ENCODE measurements at places on chromosomes 6 and 20.

DNA sequence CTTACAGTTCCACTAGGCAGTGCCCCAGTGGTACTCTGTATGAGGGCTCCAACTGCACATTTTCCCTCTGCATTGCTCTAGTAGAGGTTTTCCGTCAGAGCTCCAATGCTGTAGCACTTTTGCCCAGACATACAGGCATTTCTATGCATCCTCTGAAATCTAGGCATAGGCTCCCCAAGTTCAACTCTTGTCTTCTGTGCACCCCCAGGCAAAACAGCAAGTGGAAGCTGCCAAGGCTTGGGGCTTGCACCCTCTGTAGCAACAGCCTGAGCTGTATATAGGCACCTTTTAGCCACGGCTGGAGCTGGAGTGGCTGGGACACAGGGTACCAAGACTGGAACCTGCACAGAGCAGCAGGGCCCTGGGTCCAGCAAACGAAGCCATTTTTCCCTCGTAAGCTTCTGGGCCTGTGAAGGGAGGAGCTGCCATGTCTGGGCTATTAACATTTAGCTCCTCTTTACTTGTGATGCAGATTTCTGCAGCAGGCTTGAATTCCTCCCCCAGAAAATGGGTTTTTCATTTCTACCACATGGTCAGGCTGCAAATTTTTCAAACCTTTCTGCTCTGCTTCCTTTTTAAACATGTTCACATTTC is 596.2 kb upstream of the ADGRB3 start:
- DNase-seq, result no peak

DNA sequence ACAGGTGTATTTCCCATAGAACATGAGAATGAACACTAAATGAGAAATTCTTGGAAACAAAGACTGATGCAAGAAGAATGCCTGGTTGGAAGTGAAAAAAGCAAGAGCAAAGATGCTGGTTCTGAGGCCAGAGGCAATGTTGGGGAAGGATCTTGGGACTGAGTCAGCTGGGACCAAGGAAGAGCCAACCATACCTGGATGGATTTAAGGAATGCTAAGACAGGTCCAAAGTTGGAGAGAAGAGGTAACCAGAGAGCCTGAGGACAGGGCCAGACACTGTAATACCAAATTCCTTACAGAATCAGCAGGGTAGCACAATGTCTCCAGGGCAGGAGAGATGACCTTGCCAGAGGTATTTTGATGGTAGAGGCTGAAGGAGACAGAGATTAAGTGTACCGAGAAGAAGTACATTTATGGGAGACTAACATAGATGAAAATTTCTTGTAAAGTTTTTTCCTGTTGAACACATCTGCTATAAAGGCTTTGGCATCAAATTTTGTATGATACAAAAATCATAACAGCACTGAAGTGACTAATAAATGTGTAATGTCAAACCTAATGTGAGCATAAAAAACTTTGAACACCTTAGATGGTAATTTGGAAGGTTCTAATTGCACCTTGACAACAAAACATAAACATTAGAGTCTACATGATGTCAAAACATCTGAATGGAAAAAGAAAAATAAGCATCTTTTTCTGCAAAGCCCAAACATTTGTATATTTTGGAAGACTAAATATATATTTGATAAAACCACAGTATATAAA is 221.7 kb upstream of the MARCKS start:
- DNase-seq, result no peak

DNA sequence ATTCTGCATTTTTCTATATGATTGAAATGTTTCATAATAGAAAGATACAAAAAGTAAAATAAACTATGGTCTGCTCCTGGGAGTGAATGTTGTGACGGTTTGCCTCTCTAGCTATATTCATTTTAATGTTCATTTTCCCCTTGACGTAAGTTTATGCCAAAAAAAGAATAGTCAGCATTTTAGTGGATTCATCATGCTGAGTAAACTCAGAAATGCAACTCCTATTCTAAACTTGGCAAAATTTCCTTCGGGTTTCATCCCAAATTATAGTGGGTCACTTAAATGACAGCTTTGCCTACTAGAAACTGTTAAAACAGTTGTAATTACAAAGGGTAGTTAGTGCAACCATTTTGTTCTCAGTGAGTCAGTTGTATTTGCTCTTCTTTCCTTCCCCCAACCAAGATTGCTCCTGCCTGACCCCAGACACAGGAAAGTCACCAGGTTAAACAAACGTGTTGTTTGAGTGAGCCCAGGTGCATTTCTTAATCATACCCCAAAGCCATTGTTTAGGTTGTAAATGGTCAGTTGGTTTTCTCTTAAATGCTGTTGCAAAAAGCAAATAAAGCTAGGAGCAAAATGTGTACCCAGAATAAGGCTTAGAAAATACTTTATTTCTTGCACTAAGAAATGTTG is 482.3 kb upstream of the SOX4 start:
- DNase-seq, result no peak

- DNase-seq, result no peak
Observed at GRCh38 chr20:39302312-39302711, 340.2 kb downstream of the DHX35 start.

GRCh38 chr20:43186312-43186711 is 3.4 kb downstream of the PTPRT start:
- DNase-seq, result no peak

DNA sequence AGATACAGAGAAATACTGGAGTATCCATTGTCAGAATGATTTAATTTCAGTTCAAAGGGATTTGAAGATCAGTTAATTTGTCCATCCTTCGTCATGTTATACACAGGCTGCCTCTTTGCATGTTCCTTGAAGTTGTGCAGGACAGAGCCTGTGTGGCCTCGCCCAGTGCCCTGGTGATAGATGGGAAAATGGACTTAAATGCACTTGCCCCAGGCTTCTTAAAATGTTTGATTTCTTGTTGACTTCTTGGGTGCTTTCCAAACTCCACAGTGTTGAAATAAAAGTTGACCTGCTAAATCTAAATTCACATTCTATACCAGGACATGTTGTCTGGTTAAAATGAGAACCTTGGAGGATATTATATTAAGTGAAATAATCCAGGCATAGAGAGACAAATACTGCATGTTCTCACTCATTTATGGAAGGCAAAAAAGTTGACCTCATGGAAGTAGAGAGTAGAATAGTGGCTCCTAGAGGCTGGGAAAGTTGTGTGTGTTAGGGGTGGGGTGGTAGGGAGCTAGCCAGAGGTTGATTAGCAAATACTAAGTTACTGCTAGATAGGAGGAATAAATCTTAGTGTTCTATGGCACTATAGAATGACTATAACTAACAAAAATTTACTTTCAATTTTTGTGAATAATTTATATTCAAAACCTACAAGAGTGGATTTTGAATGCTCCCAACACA is 25.3 kb downstream of the MARCKS start:
- DNase-seq, result no peak

DNA sequence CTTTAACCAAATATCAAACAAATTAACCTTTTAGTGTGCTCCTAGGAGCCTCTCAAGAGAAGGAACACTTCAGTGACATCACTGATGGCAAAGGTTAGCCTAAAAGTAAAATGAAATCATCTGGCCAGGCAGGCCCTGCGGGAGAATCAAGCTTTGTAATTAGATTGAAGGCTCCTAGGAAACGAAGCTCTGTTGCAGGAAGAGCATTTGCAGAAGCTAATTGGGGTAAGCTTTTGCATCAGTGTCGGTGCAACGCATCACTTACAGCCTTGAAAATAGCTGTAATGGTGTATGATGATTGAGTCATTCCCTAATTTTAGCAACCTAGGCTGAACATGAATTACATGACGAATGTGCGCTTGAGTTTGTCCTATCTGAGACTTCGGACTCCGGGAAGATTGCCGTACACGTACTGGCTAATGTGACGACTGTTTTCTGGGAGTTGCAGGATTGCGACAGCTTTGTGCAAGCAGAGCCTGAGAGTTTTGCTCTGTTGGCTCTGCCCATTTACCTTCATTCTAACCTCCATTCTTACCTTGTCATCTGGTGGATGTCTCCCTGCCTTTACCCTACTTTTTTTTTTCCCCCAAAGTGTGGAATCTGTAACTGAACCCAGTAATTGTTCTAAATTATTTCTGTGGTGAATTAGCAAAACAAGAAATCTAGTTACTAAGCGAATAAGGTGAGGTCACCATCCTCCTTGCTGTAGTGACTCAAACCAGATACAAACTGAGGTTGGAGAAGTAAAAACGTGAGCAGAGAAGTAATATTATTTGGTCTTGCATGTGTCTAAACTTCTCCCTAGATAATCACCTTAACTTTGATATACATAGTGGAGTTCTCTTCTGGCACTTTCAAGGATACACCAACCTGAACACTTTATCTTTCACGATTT is 675.9 kb upstream of the CITED2 start:
- peak; percentile 63 for DNase-seq

- DNase-seq, result no peak
Observed at GRCh38 chr20:17479063-17479657, 52.0 kb downstream of the BFSP1 start.

DNA sequence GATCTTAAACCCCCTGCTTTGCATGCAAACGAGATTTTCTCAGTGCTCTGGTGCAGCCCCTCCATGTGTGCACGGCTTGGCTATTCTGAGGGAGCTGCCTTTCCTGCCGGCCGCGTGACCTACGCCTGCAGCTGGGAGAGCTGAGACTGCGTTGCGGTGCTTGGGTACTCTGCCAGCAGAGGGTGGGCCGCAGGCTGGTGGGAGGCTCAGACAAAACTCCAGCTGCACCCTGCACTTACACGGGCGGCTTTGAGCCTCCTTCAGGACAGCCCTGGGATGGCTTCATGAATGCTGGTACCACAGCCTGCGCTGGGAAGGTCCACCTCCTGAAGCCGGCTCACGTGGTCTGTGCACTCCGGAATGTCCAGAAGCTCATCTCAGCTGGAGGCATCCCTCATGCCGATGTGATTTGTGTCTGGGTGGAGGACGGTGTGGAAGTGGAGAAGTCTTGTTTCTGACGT is 223.7 kb downstream of the DLL1 start:
- no peak for DNase-seq

DNA sequence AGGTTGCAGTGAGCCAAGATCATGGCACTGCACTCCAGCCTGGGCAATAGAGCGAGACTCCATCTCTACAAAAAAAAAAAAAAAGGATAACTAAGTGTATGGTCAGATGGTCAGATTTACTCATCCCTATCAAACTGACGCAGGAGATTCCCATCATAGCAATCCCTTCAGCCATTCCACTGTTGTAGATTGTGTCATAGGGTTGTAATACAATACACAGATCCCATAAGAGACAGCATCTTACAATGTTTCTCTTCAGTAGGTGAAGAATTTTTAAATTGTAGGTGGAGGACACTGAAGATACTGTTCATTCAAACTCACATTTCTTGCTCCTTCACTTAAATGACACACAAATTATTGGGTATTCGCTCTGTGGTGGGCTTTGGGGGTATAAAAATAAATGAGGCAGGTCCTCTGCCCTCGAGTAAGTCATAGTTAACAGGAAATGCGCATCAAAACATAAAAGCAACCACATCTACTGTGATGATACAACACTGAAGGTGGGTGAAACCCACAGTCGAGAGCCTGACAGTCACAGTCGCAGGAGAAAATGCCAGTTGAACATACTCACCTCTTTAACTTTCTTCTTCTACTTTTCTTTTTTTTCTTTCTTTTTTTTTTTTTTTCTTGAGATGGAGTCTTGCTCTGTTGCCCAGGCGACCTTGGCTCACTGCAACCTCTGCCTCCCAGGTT is 205.5 kb downstream of the ZNF217 start:
- DNase-seq, result no peak

Measured in HFFc6 (cell line).